Cortex of kidney (tissue), 1 donor: ENCODE measurements at places on chromosomes 3 and 15.

DNA sequence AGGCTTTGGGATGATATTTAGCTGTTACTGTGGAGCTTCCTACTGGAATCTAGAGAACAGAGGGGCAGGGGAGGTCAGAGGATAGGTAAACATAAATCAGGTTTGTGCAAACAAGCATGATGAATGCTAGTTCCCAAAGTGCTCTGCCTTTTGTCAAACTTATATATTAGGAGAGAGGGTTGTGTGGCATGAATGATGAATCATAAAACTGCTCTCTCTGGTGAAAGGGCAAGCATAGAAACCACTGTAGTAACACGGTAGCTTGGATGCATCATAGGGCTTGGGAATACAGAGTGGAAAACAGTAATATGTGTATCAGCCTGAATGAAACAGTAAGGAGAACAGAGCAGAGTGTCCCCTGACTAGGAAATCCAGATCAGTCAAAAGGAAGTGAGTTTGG, 486.7 kb downstream of the IL5RA start:
- DNase-seq: no peak

GRCh38 chr3:155179437-155179827, 99.3 kb downstream of the MME start:
- DNase-seq: no peak

- DNase-seq: no peak
Measured at GRCh38 chr3:148528024-148528423, 169.7 kb upstream of the AGTR1 start.

DNA sequence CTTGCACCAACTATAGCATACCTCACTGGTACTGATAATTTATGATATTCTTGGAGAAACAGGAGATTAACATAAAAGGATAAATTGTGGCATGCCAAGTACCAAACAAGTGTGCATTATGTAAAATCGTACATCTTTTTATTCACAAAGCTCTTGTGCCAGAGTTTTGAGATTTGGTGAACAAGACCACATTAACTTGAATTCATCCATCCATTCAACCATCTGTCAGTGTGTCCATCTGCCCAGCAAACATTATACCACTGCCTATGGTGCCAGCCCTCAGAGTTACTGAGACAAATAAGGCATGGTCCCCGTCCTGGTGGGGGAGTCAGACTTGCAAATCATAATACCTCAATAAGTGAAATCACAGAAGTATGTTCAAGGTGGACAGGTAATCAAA, 17.0 kb upstream of the NEO1 start:
- no peak for DNase-seq

- no peak for DNase-seq
Measured at GRCh38 chr3:58322793-58323192, 9.9 kb upstream of the PXK start.

GRCh38 chr3:127676456-127676855, 3.7 kb downstream of the ABTB1 start:
- DNase-seq: no peak

GRCh38 chr3:179949412-179949811, 87.3 kb downstream of the PEX5L start:
- DNase-seq: no peak

DNA sequence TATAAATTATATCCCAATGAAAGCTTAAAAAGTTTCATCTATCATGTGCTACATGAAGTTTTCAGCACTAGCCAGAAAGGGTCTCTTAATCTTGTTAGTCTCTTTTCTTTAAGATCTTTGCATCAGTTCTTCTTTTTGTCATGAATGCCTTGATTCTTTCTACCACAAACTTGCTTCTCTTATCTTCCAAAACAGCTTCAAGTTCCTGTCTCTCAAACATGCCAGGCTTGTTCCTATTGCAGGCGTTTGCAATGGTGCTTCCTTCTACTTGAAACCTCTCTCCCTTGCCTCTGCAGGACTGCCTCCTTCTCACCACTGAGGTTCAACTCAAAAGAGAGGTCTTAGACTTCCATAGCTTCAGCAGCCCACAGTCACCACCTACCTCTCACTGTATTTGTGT, 104.3 kb upstream of the FRMD4B start:
- no peak for DNase-seq

DNA sequence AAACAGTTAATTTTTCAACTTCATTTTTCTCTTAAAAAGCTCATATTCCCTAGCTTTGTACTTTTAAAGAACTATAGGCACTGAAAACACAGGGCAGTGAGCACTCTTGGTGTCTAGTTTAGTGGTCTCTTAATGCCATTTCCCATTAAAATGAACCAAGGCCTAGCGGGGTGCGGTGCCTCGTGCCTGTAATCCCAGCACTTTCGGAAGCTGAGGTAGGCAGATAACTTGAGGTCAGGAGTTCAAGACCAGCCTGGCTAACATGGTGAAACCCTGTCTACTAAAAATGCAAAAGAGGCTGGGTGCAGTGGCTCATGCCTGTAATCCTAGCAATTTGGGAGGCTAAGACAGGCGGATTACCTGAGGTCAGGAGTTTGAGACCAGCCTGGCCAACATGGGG, 45.5 kb downstream of the LDHAL6B start:
- DNase-seq: no peak

- DNase-seq: no peak
Measured at GRCh38 chr3:111539351-111540331, 2.4 kb upstream of the CD96 start.

- no peak for DNase-seq
Measured at GRCh38 chr3:55492976-55493375, 5.9 kb upstream of the WNT5A start.

DNA sequence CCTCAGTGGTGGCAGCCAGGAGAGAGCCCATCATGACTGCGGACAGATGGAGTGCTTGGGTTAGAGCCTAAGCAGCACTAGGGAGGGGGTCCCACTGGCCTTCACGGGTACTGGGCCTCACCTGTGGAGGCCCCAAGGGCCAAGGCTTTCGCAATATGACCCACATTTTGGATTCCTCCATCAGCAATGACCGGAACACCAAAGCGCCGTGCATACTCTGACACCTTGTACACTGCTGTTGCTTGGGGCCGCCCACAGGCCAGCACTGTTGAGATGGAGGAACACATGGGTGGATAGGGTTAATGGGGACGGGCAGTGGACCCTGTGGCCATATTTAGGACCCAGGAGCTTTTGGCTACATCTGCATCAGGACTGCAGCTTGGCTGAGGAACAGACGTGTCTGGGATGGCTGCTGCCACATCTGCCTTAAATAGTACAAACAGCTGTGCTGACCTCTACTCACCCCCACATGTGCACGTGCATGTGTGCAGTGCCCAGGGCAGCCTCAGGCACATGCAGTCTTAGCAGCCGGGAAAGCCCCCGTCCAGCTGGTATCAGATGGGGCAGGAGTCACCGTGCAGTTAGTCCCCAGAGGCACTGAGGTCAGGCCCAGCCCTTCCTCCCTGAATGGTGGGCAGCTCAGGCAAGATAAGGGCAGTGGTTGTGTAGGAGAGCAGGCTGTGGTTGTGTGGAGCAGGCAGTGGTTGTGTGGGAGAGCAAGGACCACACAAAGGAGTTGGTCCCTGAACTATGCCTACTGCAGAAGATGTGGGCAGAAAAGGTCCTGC, 3.3 kb downstream of the NDUFAF3 start:
- DNase-seq: no peak

DNA sequence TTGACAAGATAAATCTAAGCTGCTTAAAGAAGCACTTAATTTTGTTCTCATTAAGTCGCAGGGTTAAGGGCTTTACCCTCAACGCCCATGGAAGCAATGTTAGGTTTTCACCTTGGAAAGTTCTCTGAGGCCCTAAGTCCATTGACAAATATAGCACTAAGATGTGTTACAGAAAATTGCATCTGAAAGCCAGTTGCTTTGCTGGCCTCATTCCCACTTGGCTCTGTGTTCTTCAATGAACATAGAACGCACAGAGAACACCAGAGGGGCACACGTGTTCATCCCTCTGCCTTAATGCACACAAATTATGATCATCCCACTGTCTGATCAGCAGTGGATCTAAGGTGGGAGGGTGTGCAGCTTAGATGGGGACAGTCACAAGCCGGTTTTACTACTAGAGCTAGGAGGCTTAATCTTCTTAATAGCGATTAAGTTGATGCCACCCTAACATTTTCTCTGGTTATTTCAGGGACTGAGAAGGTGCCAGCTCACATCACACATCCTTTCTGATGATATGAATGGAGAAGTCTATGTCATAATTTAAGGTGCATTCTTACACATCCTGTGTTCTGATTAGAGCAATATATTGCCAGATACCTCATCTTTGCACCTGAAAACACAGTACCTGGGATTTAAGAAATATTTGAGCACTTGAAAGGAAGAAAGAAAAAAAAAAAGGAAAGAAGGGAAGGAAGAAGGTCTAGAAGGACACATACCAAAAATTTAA, 224.4 kb upstream of the ICE2 start:
- DNase-seq: no peak

- DNase-seq: no peak
Measured at GRCh38 chr15:81856634-81857026, 189.2 kb downstream of the MEX3B start.

- DNase-seq: no peak
Measured at GRCh38 chr3:190385731-190386688, 2.0 kb upstream of the CLDN16 start.

- no peak for DNase-seq
Measured at GRCh38 chr15:94203306-94203705, 28.1 kb upstream of the MCTP2 start.

- DNase-seq: no peak
Measured at GRCh38 chr3:40317061-40317855, 7.8 kb downstream of the EIF1B start.

DNA sequence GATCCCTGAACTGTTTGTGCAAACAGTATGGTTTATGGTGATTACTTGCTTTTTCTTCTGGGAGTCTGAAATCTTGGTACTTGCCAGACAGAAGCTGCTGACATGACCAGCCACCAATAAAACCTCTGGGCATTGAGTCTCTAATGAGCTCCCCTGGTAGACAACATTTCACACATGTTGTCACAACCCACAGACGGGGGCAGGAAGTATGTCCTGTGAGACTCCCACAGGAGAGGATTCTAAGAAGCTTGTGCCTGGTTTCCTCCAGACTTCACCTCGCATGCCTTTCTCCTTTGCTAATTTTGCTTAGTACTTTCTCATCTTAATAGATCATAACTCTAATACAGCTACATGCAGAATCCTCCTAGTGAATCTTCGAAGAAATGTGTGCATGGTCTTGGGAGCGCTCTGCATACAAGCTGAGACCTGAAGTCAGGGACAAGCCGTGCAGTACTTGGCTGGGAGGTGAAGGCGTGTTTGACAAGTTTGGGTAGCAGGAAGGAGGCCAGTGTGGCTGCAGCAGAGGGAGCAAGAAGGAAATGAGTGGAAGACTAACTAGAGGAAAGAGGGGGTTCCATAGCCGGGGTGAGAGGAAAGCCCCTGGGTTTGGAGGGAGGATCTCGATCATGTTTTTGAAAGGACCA, 49.0 kb downstream of the B3GNT5 start:
- no peak for DNase-seq

- no peak for DNase-seq
Measured at GRCh38 chr3:57169872-57170623, 4.9 kb upstream of the IL17RD start.

DNA sequence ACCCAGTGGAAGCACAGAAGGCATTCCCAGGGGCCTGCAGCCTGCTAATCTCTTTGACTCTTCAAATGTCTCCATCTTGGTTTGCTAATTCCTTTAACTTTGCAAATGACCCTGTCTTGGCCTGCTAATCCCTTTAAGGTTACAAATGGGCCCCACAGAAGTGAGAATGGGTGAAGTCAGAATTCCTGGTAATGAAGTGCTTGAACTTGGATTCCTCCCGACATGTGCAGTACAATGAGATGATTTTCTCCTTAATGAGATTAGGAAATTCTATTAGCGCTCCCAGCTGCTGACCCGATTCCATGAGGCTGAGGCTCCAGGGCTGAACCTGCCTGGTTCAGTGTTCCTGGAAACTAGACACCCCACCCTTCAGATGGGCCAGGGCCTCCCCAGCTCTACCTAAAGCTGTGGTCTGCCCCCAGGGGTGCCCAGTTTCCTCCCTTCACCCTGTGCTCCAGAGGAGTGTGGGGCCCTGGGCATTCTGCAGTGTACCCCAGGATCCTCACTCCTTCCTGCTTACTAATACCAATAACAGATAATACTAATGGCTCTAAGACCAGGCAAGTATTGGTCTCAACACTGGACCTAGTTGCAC, 47.4 kb downstream of the SCN5A start:
- DNase-seq: no peak

- no peak for DNase-seq
Measured at GRCh38 chr3:186882881-186883685, 40.6 kb downstream of the ADIPOQ start.

- DNase-seq: no peak
Measured at GRCh38 chr3:133093366-133093765, 55.2 kb downstream of the TMEM108 start.
